Spinal cord (tissue), 10 donors: ENCODE measurements at places on chromosomes 6 and 20. TPM values are rescaled to one million over a fixed set of nuclear protein-coding genes. Genes with fewer than 3 reads are reported as not detected.

DNA sequence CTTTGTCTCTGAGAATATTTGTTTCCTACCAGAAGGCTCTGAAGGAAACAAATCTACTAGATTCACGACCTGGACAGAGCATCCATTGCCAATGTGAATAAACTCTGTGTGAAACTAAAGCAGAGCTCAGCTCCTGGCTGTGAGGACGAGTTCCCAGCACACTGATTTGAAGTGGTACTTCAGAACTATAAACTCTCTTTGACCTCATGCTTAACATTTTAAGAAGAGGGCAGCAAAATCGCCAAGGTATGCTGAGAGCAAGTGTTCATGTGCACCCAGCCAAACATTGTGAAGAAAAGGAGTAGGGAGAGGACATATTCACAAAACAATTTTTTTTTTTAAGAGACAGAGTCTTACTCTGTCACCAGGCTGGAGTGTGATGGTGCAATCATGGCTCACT lies 33.7 kb upstream of the ZNF133 start:
- DNase-seq = no peak

- no peak for DNase-seq
These were observed 48.7 kb upstream of the SAMD5 start for GRCh38 chr6:147459780-147460179.

GRCh38 chr6:30075094-30075789 lies at the start of gene RNF39:
RNF39 (minus strand) TSS chr6:30075769; CDS start chr6:30075585, 184 bp downstream.
- DNase-seq = no peak

DNA sequence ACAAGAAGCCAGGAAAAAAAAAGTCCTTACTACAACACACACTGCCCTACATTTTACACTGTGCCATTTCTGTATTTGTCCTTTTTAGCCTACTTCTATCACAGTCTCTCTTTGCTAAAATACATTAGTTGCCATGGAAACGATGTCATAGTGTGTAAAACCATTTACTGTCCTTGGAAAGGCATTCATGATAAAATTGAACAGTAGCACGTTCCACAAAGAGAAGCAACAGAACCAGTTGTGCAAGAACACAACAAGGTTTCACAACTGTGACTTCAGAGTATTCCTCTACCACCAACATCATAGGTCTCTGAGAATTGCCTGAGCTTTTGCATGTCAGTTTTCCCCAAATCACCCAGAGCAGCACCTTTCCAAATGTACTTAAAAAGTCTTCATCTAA lies 20.5 kb downstream of the FYN start:
- DNase-seq = peak; percentile 93

GRCh38 chr6:75279418-75279817 lies 5.2 kb downstream of the TMEM30A start:
- DNase-seq = no peak

BPIFA1 gene
- not detected for total RNA-seq

C6orf47 gene
- total RNA-seq = 12.4 TPM

HMGA1 gene
- total RNA-seq = 35.9 TPM
